ENCODE measurements at places on chromosomes 6 and 20.

DNA sequence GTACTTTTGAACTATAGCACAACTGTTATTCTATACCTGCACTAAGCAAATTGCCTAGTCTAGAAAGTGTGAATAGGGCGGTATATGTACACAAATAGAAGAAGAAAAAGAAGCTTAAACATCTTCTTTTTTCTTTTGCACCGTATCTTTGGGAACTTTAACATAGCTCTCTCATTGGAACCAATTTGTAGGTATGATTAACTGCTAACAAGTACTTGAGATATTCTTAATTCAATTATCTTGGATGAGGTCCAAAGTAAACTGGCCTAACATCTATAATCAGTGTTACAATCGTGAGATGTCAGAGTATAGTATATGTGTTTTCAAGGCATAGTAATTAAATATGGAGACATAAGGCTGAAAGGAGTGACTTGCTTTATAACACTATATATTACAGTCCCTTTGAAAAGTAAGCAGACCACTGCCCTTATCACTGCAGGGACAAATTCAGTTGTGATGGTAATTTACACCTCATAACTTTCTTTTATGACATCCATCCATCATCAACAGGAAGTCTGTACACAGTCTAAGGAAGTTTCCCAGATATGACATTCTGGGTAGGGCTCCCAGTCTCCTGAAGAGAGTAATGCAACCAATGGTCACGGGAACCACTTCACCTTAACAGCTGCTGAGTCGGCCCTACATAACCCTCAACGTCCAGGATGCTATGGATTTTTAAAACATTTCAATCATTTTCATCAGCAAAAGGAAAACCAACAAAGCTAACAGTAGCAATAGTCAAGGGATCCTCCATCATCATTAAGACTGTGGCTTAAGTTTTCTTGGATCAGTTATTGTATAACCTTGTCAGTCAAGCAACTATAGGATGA lies 37.6 kb downstream of the NKAIN2 start:
- no peak for DNase-seq

DNA sequence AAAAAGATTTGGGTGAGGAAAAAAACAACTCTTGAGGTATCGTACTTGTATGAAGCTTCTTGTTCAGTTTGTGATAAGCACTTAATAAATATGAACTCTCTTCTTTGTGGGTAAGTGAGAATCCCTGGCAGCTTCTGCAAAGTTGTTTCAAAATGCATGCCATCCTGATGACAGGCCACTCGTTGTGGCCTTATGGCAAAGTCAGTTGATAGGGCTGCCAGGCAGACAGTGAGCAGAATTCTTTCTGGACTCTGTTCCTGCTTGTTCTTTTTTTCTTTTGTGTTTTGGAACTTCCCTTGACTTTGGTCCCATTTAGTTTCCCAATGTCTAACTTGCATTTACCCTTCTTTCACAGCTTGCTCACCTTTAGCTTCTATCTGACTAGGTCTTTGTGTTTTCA lies 983.5 kb upstream of the FLRT3 start:
- no peak for DNase-seq

DNA sequence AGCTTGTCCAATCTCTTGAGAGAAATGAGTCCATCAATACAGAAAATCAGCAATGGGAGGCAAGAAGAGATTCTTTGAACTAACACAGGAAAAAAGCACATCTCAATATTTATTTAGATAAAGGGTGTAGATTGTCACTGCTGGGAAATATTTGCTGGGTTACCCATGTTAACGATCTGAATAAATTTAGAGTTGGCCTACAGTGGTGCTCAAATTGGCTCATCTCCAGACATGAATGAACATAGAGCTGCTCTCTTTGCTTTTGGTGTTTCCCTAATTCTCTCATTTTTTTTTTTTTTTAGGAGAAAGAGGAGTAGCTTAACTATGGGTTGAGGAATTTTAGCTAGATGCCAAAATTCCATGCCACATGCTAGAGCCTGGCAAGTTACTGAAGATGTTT lies 471.2 kb downstream of the PKHD1 start:
- DNase-seq = no peak

GRCh38 chr6:154757352-154758050 lies 24.3 kb downstream of the SCAF8 start:
- DNase-seq = no peak

DNA sequence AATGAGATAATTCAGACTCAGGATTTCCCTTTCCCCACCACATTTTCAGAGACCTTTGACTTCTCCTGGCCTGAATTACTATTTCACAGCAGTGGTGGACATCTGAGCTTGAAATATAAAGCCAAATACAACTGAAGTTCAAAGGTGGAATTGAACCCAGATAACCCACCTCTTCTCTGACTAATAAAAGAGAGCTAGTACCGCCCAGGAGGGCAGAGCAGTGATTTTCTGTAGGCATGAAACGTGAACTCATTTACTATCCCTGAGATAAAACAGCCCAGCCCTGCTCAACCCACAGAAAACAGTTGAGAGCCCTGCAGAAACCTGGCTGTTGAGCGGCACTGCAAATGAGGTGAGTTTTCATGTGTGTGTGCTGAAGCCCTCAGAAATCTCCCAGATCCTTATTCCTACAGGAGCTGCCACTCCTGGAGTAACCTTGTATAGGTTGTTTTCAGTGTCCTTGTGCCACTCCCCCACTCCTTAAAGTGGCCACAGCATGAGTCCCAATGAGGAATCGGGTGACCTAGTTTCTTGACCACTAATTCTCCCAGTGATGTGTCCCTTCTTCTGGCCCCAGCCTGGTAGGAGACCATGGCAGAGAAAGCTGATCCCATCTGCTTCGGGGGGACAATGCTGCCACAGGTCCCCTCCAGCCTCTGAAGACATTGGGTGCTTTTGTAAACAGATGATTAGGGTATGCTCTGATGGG lies 99.2 kb downstream of the NOL4L start:
- DNase-seq = no peak

GRCh38 chr6:19835605-19836004 lies 1.6 kb upstream of the ID4 start:
- DNase-seq = no peak

DNA sequence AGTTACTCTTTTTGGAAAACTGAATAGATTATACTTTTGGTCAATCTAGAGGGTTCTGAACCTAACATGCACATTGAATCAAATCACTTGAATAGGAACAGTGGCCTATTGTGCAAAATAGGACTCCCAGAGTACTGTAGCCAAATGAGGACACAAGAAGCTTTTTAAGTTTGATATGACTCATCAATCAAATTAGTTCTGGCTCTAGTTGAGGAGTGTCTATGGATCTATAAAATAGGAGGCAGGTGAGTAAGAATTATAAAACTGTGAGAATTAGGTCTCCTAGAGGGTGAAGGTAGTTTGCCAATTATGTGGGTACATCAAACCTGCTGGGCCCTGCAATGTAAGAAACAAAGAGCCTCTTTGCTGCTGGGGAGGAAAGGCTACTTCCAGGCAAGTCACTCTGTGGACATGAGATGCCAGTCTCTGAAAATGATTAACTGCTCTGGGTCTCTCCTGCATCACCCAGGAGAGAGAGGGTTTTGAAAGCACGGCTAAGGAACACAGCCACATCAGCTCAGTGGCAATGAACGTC lies 112.3 kb downstream of the RCAN2 start:
- no peak for DNase-seq

DNA sequence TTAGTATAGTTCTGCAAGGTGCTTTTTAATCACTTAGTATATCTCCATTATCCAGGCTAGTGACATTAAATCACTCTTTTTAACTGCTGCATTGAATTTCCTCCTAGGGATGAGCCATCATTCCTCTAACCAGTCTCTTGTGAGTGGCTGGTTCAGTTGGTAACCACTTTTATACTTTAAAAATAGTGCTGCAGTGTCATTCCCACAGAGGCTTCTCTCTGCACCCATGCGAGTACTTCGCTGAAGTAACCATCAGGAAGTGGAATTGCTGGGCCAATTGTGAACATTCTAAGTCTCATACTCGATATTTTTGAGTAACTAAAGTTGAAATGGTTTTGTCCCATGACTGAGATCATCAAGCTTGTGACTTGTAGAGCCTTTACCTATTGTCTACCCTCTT lies 2.1 kb downstream of the BTN3A2 start:
- DNase-seq = peak; percentile 25

DNA sequence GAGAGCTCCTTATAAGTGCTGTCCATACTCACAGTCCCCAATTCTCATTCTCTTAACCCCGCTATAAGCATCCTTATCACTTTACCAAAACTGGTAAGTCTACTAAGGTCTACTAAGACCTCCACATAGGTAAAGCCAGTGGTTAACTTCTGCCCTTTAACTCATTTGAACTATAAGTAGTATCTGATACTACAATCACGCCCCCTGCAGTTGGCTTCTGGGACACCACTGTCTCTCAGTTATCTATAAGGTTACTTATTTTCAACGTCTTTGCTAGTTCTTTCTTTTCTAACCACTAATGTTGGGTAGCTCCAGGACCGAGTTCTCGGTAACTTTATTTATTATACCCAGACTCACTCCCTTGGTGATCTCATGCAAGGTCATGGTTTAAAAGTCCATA lies 142.6 kb downstream of the ARHGAP18 start:
- peak; percentile 8 for DNase-seq

- DNase-seq = no peak
These were observed 309.2 kb upstream of the SPTLC3 start for GRCh38 chr20:12699374-12700228.
